Epithelial cell of esophagus (primary cell): ENCODE measurements at places on chromosomes 11 and 22.

- DNase-seq, result peak; percentile 50
Observed at GRCh38 chr11:129766898-129767604, 48.6 kb upstream of the TMEM45B start.

- DNase-seq, result peak; percentile 51
Observed at GRCh38 chr11:72584293-72584938, 89.8 kb downstream of the PDE2A start.

DNA sequence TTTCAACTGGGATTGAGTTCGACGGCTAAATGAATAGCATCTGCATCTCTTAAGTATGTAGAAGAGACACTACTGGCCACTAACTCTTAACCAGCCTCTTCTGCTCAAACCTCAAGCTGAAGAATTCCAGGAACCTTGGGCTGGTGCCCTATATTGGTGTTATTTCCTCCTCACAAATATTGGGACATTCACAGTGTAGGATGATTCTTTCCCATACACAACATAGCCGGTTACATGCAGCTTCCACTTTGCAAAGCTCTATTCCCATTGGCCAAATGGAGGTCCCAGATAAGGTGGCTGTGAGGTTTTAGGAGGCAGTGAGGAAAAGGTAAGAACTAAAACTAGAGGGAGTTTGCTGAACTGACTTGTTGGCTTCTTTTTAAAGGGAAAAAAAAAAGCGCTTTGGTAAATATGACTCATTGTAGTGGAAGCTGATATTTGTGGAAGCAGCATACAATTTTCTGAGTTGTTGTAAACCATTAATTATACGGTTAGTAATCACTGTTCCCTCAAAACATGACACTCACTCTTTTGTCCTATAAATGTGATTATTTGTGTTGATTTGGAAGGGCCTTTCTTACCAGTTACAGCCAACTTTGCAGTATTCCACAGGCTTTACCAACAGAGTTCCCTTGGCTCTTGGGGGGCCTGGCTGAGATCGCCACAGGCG is 17.6 kb downstream of the C22orf31 start:
- peak; percentile 20 for DNase-seq

DNA sequence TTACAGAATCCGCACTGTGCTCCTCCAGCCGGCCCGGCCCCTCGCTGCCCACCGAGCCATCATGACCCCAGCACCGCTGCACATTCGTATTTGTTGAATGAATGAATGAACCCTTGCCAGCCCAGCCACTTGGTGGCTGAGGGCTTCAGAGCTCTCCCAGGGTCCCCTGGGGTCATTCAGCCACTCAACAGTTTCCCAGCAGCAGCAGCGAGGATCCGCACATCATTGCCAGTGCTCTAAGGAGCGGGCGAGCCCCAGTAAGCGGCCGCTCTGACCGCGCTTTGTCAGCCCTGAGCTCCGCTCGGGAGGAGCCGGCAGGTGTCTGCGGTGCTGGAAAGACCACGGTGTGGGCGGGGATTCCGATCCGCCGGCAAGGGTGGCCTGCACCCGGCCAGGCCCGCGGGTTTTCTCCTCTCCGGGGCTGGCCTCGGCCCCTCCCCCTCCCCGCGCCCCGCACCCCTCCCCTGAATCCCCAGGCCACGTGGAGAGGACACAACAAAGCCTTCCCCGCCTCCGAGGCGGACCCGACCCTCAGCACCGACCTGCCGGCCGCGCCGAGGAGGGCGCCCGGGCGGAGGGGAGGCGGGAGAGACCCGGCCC is 563 bp downstream of the BID start:
- DNase-seq, result peak; percentile 54

DNA sequence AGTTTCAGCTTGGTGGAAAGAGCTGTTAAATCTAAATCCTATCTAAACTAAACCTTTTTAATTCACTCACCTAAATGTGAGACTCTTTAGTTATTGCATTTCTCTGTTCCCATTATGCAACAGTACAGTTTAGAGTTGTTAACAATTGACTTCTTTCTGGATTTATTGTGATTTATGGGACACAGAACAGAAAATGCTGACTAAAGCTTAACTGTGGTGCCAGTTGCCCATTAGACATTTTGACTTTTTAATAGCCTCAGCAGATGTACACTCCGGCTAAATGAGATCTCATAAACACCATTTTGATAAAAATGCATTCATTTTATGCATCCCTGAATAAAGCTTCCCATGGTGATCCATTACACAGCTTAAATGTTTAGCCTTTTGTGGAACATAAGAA is 356.6 kb downstream of the CASP12 start:
- no peak for DNase-seq

DNA sequence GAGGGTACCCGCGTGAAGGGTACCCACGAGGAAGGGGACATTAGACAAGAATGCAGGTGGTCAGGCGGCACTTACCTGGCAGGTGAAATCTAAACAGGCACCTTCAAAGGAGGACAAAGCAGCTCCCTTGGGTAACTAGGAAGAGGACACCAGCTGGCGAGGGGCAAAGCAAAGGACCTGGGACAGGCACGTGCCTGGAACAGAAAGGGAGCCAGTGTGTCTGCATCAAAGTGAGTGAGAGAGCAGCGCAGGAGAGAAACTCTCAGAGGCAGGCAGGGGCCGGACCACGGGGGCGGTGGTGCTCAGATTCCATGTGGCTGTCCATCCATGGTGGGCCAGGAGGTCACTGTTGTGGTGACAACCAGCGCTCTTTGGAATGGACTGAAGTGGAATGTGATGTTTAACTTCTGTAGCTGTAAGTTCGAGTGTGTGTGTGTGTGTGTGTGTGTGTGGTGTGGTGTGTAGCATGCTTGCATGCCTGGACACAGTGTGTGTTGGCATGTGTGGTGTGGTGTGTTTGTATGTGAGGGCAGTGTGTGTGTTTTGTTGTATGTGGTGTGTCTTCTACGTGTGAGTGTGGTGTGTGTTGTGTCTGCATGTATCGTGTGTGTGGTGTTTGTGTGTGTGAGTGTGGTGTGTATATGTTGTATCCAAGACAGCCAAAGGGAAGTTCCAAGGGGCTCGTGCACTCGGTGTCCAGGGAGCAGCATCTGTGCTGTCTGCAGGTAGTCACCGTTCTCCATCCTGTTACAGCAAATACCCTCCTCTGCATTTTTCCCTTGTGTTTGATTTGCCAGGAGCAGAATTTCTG is 86.4 kb downstream of the CDKN1C start:
- DNase-seq, result no peak

GRCh38 chr22:49107561-49107960 is 720.1 kb downstream of the BRD1 start:
- DNase-seq, result no peak

- DNase-seq, result no peak
Observed at GRCh38 chr22:41799486-41800347, 762 bp upstream of the CCDC134 start.

- DNase-seq, result peak; percentile 97
Observed at GRCh38 chr11:64856382-64857227, 12.2 kb upstream of the CDC42BPG start.

DNA sequence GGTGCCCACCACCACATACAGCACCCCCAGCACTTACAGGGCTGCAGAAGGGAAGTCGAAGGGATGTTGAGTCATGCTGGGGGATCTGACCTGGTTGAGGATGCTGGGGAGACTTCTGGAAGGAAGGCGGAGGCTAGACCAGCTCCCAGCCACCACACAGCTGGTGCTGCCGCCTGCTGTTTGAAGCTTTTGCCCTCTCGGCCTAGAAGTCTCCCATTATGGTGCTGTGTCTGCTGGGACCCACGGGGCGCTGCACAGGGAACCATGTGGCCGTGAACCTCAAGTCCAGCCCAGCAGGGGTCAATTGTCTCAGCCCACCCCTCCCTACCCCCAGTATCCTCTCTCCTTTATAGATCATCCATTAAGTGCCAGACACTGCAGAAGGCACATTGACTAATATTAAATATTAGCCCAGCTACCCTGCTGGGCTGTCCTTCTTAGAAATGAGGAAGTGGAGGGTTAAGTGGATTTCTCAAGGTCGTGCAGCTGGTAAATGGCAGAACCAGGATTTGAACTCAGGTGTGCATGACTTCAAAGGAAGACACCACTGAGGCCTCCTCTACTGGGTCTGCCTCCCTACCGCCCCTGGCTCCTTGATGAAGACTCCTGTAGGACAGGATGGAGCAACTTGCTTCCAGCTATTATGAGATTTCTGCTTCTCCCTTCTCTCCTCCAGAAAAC is 49.7 kb downstream of the CYTH4 start:
- DNase-seq, result no peak

- peak; percentile 74 for DNase-seq
Observed at GRCh38 chr22:41237707-41238569, 2.8 kb downstream of the CHADL start.

- DNase-seq, result peak; percentile 90
Observed at GRCh38 chr22:41940832-41941765, 5.9 kb downstream of the CENPM start.

DNA sequence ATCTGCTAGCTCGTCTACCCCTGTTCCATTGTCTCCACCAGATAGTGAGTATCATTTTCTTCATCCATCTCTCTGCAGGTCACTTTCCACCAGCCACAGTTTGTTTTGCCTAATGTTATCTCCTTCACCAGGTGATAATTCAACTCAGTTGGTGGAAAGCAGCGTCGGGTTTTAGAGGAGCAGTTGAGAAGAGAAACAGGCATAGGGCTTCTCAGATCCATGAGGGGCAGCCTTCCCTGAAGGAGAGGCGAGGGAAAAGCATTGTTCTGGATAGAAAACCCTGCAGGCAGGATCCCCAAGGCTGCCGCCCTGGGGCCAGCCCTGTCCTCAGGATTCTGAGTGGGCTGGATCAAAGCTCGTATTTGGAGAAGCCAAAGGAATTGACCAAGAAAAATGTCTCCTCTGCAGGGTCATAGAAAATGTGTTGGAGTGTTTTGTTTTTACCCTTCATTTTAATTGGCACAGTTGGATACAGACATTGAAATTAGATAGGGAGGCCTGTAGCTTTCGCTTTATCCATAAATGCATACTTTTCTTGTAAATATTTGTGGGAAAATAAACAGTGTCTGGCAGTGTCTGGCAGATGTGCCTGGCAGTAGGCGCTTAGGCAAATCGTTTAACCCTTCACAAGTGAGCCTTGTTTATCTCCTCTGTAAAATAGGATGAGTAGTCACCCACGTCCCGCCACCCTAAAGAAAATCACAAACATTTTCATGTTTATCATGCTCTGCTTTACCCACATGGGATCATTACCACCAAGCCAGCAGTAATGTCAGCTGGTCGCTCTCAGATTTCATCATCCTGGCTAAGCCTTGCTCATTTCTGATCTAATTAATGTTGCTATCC is 73.4 kb upstream of the TTC12 start:
- DNase-seq, result no peak

GRCh38 chr11:61752117-61752924 is at the start of gene MYRF:
Gene MYRF (plus strand): TSS chr11:61752636. CDS start chr11:61752745, 109 bp downstream.
- DNase-seq, result peak; percentile 28

DNA sequence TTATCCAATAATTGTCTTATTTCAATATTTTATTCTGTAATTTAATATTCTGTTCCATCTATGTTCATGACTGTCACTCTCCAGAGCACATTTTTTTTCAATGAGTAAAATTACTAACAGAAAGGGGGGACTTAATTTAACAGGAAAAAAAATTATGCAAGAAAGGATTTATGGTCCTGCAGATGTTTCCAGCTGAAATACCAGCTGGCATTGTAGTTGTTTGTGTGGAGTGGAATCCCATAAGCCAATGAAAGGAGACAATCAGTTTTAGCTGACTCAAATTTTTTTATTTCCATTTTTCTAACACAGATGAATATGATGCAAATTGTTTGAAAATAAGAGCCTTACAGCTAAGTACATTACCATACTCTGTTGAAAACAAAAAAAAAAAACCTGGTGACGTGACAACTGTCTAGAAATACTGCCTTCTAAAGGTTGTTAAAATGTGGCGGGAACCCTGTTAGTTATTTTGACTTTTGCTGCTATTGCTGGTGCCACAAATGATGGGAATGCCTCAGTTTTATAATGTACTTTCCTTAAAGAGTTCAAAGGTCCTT is 389.1 kb downstream of the ETS1 start:
- no peak for DNase-seq

DNA sequence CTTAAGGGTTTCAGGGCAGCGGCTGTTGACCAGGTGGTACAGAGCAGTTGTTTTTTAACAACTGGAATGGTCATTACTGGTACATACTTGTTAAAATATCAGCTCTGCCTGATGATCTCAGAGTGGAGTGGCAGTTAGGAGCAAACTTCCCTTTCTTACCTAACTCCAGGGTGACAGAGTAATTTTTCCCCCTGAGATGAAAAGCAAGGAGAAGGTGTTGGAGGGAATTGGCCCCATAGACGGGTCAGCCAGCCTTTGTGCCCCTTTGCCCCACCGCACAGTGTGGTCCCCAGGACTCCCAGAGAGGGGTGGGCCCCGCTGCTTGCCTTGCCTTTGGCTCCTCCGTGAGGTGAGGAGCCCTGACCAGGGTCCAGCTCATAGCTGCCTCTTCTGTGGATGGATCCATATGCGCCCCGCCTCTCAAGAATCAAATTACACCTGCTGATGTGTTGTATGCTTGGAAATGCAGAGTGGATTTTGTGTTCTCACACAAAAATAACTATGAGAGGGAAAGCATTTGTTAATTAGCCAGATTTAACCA is 27.0 kb upstream of the SORL1-AS1 start:
- no peak for DNase-seq

DNA sequence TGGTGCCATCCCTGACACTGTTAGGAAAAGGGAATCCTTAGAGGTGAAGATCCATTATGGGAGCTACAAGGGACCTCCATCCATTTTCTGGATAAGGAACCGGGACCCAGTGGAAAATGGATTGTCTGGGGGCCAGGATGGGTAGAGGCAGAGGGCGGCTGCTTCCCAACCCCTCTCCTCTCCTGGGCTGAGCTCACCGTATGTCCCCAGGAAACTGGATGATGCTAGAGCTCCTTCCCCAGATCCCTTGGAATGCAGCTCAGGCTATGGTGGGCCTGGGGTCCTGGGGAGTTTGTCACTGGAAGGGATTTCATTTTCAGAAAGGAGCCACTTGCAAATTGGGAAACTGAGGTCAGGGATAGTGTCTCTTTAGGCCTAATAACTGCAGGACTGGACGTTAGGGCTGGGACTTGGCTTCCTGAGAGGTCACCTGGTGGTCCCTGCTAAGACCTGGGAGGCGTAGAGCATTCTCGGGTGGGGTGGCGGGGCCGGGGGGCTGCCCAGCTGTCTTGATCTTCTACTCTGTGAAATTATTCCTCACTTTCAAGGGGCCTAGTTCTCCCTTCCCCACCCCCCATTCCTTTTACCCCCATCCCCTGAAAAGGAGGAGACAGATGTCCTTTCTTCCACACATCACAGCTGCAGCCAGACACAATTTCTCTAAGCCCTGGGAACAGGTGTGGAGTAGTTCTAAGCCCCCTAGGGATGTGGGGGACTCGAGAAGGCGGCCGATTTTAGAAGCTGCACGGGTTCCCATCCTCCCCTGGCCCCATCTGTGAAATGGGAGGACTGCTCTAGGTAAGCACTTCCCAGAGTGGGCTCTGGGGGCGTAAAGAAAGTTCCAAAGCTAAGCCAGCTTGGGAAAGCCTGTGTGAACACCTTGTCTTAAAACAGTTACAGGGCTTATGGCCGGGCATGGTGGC is 99.8 kb downstream of the PKNOX2 start:
- DNase-seq, result no peak

DNA sequence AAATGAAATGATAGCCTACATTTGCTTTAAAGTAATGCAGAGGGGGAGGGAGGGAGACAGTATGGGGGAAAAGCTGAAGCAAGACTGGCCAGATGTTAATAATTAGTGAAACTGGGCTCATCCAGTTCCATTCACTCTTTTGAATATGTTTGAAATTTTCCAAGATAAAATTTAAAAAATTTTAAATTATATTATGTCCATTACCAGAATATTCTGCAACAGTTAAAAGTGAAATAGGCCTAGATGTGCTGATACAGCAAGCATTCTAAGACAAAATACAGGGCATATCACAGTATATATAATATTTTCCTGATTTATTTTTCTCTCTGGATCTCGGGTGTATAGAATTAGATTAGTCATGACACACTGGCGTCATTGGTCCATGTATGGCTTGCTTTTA is 13.6 kb upstream of the ZNRF3 start:
- DNase-seq, result no peak
